ENCODE measurements at places on chromosomes 11 and 22.

- no peak for DNase-seq
These were observed 15.0 kb upstream of the SLC39A13 start for GRCh38 chr11:47393163-47394049.

- no peak for DNase-seq
These were observed 1.7 kb downstream of the CHRM1 start for GRCh38 chr11:62919476-62919875.

DNA sequence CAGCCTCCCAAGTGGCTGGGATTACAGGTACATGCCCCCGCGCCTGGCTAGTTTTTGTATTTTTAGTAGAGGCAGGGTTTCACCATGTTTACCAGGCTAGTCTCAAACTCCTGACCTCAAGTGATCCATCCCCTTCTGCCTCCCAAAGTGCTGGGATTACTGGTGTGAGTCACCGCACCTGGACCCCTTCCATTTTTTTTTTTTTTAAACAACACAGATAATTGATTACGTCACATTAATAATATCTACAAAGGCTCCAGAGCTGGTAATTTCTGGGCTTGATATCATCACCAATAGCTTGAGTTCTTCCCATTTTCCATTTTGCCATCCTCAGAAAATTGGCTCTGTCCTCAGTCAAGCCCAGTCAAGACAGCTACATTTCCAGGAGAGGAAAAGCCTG, 7.2 kb downstream of the TTLL1 start:
- DNase-seq, result no peak

DNA sequence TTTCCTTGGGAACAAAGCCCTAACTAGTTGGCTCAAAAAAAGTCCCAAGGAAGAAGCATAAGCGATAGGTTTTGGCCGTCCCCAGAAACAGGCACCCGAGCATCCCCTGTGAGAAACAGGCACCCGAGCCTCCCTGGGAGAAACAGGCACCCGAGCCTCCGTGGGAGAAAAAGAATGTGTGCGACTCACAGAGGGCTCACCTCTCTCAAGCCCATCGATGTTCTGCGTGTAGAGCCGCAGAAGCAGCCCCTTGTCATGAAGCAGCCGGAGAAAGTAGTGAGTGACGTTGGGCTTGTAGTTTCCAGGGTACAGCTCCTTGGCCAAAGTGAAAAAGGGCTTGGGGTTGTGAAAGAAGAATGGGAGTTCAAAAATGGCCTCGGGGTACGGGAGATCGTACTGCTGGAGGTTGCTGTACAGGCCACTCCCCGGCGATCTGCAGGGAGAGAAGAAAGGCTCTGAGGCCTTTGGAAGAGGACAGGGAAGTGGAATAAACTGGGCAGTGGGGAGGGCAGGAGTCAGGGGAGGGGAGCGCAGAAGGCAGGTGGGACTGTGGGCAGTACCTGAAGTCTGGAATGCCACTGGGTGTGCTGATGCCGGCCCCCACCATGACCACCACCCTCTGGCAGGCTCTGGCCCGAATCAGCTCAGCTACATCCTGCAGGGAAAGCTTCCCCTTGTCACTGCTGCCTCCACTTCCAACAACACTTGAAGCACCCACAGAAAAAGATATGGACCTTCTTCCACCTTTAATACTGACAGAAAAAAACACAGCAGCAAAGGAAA, 3.2 kb downstream of the SIRT3 start:
- DNase-seq, result no peak

Data from vagina (tissue), 2 donors.